GM06990 (cell line): ENCODE measurements at places on chromosomes 12 and 14.

DNA sequence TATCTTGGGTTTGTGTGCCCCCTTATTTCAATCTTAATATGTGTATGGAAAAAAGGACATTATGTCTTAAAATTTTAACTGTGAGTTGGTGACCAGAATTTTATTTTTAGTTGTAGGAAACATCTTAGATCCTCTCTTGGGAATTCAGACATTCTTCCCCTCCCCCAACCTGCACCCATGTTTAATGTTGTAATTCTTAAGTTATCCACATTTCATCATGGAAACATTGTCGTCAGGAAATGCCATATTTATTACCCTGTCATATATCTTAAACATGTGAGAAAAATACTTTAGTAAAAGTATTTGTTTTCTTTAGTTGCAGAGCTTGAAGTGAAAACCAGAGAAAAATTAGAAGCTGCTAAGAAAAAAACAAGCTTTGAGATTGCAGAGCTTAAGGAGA is 30.3 kb downstream of the YEATS4 start:
- no peak for DNase-seq

DNA sequence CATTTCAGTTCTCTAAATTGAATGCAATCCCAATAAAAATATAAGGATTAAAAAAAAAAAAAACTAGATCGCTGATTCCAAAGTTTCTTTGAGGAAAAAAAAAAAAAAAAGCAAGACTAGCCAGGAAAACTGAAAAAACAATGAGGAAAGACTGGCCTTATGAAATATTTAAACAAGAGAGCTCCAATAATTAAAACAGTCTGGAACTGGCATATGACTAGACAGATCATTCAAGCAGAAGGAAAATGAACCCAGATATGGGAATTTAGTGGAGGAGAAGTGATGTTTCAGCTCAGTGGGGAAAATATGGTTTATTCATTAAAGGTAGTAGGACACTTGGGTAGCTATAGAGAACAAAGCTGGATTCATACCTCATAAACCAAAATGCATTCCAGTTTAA is 42.0 kb upstream of the TBC1D15 start:
- DNase-seq, result no peak

DNA sequence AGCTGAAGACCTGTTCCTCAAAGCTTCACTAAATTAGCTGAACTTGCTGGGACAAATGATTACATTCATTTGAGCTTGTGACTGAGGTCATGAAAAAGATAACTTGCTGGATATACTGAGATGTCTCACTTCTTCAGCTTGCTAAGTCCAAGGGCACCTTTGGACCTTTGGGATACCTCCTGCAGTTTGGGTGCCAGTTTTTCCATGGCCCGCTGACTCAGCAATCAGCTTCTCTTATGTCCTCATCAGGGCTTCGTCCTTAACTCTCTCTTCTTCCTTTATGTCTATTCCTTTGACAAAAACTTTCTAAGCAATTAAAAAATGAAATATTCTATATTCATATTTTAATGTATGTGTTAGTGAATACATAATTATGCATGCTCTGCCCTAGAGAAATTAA is 45.6 kb downstream of the OVCH1 start:
- DNase-seq, result no peak

GRCh38 chr12:41552588-41552987 is 364.5 kb downstream of the PDZRN4 start:
- no peak for DNase-seq

DNA sequence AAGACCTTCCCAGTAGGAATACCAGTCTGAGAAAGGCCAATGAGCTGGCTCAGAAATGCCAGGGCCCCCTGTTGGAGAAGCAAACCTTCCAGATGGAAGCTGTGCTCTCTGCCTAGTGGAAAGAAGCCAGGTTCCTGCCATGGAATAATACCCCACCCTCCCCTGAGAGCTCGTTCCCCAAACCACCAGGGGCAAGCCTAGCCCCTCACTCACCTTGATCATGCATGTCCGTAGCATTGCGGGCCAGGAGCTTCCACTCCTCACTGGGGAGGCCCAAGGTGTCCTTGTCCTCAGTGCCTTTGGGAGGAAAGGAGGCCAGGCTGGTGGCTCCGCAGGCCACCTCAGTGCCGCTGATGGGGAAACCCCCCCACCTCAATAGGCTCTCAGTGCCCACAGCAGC is 20.1 kb downstream of the AHSA1 start:
- no peak for DNase-seq

DNA sequence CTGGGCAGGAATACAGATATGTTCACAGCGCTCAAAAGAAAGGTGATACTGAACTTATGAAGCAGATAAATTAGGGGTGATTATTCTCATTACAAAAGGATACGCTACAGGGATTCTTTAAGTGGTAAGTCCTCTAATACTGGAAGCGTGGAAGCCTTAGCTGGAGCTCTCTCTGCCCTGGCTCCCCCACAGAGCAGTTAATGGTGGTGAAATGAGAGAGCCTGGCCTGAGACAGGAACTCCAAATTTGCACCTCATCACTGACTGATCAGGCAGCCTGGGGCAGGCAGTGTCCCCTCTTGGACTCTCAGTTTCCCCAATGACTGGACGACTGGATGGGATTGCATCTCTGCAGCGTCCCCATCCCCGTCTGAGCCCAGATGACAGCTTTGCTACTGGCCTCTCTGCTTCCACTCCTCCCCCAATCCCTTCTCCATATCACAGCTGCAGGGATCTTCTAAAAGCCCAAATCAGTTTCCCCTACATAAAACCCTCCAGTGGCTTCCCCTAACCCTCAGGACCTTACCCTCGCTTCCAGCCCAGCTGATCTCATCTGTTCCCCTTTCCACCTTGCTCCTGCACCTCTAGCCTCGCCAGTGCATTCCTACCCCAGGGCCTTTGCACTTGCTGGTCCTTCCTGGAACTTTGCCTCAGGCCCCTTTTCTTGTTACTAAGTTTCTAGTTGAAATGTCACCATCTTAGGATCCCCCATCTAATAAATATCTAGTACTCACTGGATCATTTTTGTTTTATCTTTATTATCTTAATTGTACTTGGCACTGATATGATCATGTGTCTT is 171.7 kb upstream of the LHX5 start:
- DNase-seq, result no peak

GRCh38 chr12:96431067-96431466 is 30.8 kb upstream of the CDK17 start:
- DNase-seq, result no peak

DNA sequence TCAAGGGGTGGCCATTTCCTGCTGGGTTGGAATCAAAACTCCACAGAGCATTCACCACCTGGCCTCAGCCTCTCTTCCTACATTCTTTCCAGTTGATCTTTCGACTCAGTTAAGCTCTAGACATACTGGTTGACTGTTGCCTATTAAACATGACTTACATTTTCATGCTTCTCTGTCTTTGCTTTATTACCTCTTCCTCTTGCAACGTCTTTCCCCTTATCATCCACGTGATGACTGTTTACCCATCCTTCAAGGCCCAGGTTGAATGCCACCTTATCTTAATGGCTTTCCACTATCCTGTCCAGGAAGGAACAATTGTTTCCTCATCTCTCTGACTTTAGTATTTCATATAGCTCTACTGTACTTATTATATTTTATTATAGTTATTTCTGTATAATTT is 24.4 kb upstream of the CCDC175 start:
- no peak for DNase-seq

DNA sequence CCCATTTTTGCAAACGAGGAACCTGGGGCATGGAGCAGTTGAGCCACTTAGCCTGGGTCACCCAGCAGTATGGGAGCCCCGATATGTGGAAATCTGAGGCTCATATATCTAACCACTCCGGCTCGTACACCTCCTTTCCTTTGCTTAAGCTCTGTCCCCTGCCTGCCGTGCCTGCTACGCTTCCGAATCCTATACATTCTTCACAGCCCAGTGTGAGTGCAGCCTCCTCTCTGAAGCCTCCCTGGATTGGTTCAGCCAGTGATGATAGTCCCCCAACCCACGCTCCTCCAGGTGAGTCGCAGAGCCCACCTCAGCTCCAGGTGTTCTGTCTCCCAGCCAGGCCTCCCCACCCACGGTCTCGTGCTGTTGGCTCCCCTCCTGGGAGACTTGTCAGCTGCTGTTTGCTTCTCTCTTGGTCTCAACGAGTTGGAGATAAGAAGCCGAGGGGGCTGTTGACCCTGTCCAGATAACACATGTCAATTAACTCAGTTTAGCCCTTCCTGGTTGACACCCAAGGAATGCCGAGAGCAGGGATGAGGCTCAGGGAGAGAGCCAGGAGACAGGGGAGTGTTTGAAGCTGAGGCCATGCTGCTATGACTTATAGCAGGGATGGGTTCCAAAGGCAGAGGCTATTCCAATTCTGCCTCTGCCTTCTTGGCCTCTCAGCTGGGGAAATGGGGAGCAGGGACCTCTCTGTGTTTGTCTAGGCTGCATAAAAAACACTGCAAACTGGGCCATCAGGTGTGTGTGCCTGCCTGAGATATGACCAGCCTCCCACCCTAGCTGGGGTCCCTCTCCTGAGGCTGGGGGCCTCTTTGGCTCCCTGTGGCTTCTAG is 19.0 kb downstream of the SDSL start:
- no peak for DNase-seq

DNA sequence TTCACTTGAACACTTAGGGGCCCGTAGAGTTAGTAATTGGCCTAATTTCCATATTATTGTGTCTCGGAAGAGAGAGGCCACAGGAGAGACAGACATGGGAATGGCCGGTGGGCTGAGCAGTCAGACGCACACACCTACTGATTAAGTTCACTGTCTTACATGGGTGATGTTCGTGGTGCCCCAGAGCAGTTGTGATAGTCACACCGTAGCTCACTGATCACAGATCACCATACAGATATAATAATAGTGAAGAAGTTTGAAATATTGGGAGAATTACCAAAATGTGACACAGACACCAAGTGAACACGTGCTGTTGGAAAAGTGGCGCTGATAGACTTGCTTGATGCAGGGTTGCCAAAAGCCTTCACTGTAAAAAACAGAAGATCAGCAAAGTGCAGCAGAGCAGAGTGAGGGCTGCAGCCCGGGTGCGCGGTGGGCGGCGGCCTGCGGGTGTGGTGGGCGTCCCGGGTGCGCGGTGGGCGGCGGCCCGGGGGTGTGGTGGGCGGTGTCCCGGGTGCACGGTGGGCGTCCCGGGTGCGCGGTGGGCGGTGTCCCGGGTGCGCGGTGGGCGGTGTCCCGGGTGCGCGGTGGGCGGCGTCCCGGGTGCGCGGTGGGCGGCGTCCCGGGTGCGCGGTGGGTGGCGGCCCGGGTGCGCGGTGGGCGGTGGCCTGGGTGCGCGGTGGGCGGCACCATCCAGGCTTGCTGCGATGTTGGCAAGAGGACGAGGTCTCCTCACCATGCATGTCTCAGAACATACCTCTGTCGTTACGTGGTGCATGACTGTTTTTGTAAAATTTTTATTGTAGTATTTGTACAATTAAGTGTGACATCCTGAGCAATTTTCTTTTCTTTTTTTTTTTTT is 34.3 kb upstream of the TEX22 start:
- DNase-seq, result no peak

DNA sequence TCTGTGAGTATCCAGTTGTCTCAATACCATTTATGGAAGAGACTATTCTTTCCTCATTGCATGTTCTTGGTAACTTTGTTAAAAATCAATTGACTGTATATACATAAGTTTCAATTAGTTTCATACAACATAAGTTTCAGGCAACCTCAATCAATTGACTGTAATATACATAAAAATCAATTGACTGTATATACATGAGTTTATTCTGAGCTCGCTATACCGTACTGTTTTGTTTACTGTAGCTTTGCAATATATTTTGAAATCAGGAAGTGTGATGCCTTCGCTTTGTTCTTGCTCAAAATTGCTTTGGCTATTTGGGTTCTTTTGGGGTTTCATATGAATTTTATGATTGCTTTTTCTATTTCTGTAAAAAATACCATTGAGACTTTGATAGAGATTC is 392.0 kb downstream of the BTG1 start:
- no peak for DNase-seq

- no peak for DNase-seq
These were observed 13.0 kb upstream of the TMED2 start for GRCh38 chr12:123571343-123571813.

DNA sequence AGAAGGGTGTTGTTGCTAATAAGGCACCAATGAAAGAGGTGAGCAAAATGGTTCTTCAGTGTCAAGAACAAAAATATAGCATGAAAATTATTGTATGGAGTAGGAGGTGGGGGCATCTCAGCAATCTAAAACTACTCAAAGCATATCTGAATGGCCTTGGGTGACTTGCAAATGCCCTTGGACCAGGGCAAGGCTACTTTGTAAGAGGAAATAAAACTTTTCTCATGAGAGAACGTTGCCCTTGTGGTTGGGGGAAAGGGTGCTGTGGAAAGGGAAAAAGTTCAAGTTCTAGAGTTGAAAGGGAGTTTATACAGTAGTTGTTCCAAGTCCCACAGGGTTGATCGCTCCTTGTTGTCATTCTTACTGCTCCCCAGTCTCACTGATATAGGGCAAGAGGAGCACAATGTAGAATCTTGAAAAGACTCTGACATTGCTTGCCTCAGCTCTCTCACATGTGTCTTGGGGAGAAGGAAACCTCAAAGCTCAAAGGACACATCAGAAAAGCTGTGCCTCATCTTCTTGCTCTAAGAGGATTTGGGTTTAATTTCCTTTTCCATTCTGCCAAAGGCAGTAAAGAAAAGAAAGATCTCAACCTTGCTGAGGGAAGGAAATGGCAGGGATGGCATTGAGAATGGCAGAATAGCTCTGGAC is 270.5 kb downstream of the DUSP6 start:
- no peak for DNase-seq

DNA sequence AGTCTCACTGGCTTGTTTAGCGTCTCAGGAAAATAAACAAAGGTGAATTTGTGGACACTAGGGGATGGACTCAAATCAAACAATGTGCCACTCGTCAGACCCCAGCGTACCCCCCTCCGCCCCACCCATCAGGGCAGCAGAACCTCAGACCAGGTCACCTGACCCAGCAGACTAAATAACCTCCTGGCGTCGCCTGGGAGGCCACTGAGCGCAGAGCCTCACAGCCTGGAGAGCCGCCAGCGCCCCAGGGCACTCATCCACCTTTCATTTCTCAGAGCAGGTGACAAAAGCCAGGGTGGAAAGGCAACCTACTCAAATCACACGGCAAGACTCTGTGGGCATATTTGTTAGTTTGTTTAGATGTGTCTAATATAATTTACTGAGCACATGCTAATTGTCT is 100.9 kb downstream of the DICER1 start:
- DNase-seq, result no peak

DNA sequence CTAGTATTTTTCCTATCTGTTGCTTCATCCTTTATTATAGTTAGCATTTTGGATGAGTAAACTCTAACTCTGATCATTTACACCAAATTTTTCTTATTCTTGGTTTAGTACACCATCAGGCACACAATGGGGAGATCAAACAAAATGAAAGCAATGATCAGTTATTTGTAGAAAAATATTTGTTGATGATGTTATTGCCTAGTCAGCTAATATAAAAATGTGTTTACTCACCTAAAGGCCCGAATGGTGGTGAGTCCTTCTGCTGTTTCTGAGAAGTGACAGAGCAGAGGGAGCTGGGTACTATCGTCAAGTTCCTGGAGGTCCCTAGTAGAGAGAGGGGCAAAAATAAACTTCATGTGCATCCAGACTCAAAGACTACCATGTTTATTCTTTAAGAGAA is 63.3 kb upstream of the KCNJ8 start:
- no peak for DNase-seq
